CD4-positive, alpha-beta T cell treated with Interleukin-10 for 1 hour (primary cell): ENCODE measurements at places on chromosomes 6 and 20.

- DNase-seq = no peak
Measured at GRCh38 chr20:50918403-50918802, 12.8 kb downstream of the ADNP start.

GRCh38 chr6:169933839-169934698, 182.6 kb downstream of the ERMARD start:
- no peak for DNase-seq

DNA sequence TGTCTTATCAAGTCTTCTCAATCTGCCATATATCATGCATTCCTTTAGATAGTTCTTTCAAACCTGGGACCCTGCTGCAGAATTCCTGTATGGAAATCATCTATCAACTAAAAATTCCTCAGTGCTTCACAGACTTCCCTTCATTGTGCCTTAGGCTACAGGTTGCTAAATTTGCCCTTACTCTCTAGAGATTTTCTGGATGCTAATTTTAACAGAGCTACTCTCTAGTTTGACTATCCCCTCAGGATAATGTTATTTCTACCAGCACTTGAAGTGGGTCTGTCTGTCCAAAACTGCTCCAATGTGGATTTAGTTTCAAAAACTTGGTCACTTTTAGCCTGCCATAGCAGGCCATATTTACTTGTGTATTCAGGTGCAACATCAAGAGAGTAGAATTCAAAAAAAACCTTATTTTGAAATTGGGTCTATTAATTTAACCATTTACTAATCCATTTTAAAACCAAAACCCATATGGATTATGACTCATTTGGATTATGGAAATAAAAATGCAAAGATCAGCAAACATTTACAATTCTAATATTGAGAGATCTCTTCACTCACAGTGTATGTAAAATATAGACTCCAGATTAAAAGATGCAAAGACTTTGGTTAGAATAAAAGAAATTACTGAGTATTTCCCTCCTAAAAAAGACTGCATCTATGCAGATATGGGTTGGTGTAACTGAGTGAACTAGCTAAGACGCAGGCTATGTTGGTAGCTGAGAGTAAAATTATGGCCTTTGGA, 13.9 kb upstream of the COX7A2 start:
- no peak for DNase-seq

GRCh38 chr6:35562060-35562459, 49.4 kb upstream of the TULP1 start:
- DNase-seq = no peak

GRCh38 chr20:47108994-47109393, 214.4 kb downstream of the EYA2 start:
- no peak for DNase-seq

DNA sequence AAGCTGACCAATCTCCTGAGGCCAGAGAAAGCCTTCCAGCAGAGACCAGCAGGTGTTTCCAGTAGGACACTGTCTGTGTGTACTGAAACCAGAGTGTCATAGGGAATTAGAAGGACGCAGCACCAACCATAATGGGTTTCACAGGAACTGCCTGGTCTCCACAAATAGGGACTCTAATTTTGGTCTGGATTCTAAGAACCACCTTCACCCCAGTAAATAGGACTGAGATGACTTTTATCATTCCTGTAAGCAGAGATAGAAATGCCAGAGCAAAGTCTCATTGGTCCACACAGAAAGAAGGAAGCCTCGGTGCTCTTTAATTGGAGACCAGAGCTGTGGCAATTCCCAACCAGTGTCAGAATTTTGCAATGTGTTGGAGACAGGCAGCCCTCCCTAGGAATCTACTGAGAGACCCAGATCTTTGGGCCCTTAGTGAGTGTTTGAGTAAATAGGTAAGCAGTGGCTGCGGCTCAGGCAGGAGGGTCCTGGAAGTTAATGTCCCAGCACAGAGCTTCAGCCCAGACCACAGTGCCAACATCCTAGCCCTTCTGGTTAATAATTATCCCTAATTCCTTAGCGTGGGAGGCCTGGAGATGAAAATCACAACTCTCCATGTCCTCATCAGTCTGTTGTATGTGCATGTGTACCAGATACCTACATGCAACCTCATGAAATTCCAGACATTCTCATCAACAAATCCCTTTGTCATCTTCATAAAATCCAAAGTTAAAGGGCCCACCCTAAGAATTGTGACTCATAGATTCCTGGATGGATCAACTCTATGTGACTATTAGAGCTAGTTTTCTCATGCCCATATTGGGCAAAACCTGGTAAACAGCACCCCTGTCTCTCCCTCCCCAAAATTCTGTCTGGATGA, 81.2 kb downstream of the UNC5CL start:
- no peak for DNase-seq

- peak; percentile 70 for DNase-seq
Measured at GRCh38 chr20:59165891-59166709, 2.5 kb downstream of the ZNF831 start.

DNA sequence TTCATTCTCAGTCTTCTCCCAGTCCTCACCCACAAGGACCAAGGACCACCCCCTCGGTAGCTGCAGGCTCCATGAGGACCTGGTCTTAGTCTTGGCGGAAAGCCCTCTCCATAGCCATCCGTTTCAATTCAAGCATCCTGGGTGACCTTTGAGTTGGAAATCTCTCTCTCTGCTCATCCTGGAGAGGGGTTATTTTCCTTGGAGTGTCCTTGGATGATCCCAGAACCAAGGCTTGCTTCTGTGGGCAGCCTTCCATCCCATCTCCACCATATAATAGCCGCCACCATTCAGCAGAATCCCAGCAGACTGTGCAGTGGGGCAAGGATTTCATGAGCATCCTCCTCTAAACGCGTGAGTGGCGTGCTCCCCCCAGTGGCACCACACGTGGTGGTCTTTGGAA, at the start of gene BPIFA2:
Gene BPIFA2, plus strand, starts transcription at position 301 of the 400 bp plus-strand sequence. CDS start 987 bp downstream, outside the sequence.
- no peak for DNase-seq

GRCh38 chr20:51914758-51915157, 112.4 kb upstream of the SALL4 start:
- DNase-seq = no peak

DNA sequence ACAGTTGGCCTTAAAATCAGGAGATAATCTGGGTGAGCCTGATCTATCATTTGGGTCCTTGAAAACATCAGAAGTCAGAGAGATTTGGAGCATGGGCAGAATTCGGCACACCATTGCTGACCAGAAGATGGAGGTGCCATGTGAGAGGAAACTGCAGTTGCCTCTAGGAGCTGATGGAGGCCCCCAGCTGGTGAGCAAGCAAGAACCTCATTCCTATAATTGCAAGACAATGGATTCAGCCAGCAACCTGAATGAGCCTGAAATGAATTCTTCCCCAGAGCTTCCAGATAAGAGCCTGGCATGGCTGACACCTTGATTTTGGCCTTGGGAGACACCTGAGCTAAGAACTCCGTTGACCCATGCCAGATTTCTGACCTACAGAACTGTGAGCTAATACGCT, 76.3 kb upstream of the FYN start:
- DNase-seq = no peak

GRCh38 chr6:129359811-129360681, 349.9 kb downstream of the ARHGAP18 start:
- no peak for DNase-seq

GRCh38 chr6:11366183-11366933, 133.9 kb upstream of the NEDD9 start:
- peak; percentile 74 for DNase-seq

DNA sequence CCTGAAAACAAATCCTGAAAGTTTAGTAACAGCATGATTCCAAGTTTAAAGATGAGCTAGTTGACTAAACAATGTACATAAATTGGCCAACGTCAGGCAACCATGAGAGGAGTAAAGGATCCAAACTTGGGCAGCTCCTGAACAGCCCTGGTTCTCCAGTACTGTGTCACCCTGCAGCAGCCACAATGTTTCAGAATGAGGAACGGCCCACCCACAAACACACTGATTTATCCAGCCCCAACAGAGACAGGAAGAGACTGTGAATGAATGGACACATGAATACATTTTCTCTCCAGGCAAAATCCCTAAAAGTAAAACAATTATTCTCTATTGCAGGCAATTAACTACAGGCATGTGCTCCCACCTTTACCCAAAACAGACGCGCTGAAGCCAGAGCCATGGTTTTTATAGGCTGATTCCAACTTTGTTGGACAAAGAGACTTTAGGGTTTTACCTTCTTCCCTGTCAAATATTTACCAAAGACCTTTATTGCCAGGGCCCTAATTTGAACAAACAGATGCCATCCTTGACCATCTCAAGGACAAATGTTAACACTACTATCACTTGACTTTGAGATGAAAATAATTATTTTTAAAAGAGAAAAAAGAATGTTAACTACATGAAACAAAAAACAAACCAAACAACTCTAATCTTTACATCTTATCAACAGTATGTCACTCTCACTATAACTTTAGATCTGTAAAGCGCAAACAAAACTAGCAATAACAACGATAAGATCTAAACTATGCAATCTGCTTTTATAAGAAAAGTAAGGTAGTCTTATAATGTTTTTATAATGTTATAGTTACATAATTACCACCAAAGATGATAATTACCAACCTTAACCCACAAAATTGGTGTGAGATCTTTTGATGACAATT, 22.9 kb downstream of the CNKSR3 start:
- no peak for DNase-seq

DNA sequence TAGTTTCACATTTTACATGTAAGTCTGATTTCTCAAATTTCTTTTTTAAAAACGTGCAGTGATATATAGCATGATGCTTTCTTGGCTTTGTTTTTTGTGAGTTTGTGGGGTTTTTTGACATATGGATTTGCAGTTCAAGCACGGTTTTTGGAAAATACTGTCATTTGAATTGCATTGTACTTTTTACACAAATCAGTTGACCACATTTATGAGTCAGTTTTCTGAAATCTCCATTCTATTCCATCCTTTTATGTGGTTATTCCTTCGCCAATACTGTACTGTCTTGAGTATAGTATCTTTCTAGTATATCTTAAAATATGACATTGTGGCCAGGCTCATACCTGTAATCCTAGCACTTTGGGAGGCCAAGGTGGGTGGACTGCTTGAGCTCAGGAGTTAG, 890.0 kb upstream of the CITED2 start:
- no peak for DNase-seq

DNA sequence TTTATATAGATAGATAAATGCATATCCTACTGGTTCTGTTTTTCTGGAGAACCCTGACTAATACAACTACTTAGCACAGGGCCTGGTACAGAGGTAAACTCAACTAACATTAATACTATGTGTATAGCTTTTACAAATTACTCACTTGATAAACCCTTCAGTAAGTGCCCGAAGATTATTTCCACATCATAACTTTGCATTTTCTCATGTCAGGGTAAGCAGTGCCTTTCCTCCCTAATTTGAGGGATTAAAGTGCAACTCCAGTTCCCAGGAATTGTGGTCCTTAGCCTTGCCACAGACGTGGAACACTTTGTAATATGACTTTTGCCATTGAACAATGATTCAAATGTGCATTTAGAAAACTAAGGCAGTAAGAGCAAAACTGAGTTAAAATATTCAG, 147.5 kb upstream of the SMLR1 start:
- DNase-seq = no peak

GRCh38 chr6:52305948-52306767, 21.6 kb upstream of the MCM3 start:
- peak; percentile 42 for DNase-seq

DNA sequence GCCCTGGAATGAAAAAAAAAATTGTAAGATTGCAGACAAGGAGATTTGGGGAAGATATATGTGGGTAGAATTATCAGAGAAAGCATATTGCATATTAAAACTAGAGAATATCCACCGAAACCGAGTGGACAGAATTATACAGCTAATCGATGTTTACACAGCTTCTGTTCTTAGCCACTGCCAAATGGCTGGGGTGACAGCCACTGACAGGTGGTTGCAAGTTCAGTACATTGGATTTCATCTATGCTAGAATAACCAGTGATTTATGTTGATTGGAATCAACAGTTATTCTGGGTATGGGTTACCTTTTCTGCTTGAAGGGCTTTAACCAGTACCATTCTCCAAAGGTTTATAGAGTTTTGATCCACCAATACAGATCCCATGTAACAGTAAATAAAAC, 48.4 kb upstream of the THEMIS start:
- no peak for DNase-seq

GRCh38 chr6:113185299-113185698, 671.8 kb upstream of the MARCKS start:
- DNase-seq = no peak

- no peak for DNase-seq
Measured at GRCh38 chr20:45859916-45860315, 2.5 kb downstream of the ZSWIM3 start.

DNA sequence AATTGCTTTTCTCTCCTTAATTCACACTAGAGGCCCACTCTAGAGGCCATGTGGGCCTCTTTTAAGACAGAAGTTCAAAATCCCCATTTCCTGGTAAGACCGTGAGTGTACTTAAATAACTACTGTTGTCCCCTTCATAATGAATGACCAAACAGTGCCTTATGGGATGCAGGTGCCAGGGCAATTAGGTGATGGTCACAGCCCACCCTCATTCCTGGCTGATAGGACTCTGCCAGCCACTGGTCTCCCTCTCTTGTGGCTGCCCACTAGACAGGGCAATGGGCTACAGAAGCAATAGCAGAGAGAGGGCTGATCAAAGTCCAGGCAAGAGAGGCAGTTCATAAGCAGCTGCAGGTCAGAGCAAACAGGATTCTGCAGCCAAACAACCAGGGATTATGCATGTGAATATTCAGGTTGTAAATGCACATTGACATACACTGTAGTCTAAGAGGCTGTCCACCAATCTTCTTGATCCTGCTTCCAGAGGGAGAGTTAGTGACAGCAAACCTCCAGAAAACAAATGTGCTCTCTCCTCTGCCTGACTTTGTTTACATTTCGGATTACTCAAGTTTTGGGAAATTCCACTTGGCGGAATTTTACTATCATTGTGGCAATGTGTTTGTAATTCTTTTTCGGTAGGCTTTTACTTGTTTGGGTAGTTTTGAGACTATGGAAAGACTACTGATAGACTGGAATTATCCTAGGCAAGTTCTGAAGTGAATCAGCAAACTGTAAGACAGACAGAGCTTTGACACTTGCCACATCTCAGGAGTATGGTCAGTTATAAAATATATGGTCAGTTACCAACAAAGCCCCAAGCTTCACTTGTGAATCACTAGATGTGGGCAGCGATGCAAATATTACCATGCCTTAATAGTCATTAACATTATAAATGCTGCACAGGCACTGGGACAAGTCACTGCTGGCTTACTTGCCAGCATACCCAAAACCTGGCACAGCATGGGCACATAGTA, 12.8 kb downstream of the PTPRK start:
- no peak for DNase-seq

GRCh38 chr20:53517146-53517545, 76.5 kb downstream of the ZNF217 start:
- no peak for DNase-seq

DNA sequence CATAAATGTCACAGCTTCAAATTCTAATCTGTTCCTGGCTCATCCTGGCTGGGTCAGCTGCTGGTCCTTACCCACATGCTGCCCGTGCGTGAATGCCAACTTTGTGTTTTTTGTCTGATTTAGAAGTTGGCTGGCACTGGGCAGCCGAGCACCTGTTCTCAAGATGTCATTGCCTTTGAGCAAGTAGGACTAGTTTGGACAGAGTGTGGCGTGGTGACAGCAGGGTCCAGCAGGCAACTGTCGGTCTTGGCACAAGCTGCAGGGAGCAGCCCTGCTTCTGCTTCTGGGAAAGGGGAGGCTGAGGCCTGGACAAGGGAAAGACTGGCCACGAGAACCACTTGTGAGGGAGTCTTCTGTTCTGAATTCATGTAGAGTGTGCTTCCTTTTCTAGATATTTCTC, 26.4 kb upstream of the ADRM1 start:
- DNase-seq = no peak

- DNase-seq = no peak
Measured at GRCh38 chr6:166395778-166396177, 13.0 kb upstream of the MPC1 start.
